Stimulated activated CD4-positive, alpha-beta T cell treated with anti-CD3 and anti-CD28 coated beads, TNF-alpha, amount 100 ng/mL, for 4 hours (primary cell): ENCODE measurements at places on chromosomes 7 and 10.

DNA sequence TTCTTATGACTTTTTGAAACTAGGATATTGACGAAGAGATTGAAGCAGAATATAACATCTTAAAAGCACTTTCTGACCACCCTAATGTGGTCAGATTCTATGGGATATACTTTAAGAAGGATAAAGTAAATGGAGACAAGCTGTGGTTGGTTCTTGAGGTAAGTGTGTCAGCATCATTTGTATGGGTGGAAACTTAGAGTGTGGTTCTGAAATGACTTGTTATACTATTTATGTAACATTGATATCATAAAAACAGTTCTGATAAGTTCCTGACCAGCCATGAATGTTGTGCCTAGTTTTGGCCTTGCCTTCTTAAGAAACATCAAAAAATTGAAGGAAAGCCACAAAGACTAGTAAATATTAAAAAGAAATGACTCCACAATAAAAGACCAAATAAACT lies 20.8 kb downstream of the MYO3A start:
- no peak for DNase-seq

DNA sequence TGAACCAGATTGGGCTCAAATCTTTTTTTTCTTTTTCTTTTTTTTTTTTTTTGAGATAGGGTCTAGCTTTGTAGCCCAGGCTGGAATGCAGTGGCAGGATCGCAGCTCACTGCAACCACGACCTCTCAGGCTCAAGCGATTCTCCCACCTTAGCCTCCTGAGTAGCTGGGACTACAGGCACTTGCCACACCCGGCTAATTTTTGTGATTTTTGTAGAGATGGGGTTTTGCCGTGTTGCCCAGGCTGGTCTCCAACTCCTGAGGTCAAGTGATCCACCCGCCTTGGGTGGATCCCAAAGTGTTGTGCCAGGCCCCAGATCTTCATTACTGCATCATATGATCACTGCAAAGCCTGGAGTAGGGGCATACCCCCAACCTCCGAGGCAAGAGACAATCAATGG lies 2.8 kb downstream of the DNAJC30 start:
- DNase-seq = no peak

DNA sequence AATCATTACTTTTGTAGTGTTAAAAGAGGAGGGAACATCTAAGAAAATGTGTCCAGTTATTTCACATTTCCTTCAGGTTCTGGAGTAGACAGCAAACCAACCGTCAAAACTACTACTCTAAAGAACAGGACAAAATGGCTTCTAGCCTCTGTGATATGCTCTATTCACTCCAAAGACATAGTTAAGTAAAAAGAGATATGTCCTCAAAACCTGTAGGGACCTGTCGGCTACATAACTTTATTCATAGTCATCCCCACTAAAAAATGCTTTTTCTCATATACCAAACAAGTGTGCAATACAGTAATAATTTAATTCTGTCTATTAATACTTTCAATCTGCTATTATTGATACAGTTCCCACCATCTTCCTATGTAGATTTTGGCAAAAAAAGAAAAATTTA lies 642.8 kb upstream of the LRRTM3 start:
- no peak for DNase-seq

DNA sequence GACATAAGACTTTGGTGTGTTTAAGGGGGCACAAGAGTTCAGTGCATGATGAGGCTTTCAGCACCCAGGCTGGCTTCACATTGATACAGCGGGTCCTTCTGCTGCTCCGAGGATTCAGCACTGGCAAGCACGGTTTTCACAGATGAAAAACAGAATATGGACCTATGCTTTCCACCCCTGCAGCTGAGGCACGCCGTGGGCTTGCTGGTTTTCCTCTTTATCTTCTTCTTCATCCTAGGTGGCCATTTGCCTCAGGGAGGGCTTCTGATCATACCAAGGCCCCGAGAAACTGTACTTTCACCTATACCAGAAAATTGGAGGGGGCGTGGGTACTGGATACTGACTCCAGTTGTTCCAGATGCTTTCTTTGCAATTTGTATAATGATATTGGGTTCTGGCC lies 277.1 kb upstream of the ZNF32 start:
- DNase-seq = no peak

- DNase-seq = no peak
Measured at GRCh38 chr10:71964098-71964742, at the start of gene CHST3. Gene CHST3, plus strand, starts transcription at chr10:71964395. Its CDS starts 41,448 bp downstream, at chr10:72005843.

- DNase-seq = no peak
Measured at GRCh38 chr7:90459888-90460287, 9.6 kb upstream of the PTTG1IP2 start.

DNA sequence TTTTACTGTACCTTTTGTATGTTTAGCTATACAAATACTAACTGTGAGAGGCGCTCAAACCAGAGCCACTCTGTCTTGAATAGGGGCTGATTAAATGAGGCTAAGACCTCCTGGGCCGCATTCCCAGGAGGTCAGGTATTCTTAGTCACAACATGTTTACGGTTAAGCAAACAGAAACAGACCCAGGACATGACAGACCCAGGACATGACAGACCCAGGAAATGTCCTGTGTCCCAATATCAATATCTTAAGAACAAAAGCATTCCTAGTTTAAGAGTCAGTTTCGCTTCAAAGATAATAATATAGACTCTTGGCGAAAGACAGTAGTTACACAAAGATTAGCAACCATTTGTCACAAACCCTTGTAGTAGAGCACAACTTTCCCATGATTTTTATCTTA lies 304.5 kb downstream of the CCSER2 start:
- no peak for DNase-seq

DNA sequence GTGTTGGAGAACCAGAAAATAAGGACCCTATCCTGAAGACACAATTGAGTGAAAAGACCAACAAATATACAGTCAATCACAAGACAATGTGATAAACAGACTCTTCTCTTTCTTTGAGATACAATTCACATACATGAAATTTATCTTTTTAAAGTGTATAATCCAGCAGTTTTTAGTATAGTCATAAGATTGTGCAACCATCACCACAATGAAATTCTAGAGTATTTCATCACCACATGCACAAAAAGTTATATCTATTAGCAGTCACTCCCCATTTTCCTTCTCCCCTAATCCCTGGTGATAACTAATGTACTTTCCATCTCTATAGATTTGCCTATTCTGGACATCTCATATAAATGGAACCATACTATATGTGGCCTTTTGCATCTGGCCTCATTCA lies 8.2 kb upstream of the SORBS1 start:
- DNase-seq = no peak

- no peak for DNase-seq
Measured at GRCh38 chr7:92769844-92770243, 66.5 kb downstream of the CDK6 start.

DNA sequence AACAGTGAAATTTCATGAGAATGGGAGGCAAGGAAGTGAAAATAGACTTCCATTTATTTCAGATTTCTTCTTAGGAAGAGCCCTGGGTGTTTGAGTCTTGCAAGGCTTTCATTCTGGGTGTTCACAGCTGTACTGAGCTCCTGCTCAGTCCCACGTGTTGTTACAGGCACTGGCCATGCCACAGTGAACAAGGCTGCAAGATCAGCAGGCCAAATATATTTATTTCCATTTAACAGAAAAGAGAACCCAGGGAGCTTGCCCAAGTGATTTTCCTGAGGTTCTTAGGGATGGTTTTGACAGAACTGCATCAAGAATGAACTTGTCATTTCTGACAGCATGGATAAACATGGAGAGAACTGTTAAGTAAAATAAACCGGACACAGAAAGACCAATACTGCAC lies 54.5 kb upstream of the CD36 start:
- DNase-seq = no peak

DNA sequence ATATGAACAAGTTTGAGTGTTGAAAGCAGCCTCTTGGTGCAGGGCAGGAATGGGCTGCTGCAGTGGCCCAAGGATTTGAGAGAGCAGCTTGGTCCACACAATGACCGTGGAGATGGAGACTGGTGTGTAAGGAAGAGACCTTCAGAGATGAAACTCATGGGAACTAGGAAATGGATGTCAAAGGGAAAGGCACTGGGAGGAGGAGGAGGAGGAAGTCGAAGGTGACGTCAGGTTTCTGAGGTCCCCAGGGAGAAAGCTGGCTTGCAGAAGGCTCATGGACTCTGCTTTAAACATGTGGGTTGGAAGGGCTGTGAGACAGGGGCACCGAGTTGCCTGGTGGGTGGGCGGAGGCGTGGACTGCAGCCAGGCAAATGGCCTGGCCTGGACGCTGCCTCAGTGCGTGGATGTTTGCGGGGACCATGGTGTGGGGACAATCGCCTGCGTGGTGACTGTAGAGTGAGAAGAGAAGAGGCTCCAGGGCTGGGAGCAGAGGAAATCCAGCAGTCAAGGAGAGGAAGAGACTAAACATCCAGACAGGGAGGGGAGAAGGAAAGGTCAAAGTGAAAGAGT lies 14.6 kb downstream of the C10orf71 start:
- no peak for DNase-seq

DNA sequence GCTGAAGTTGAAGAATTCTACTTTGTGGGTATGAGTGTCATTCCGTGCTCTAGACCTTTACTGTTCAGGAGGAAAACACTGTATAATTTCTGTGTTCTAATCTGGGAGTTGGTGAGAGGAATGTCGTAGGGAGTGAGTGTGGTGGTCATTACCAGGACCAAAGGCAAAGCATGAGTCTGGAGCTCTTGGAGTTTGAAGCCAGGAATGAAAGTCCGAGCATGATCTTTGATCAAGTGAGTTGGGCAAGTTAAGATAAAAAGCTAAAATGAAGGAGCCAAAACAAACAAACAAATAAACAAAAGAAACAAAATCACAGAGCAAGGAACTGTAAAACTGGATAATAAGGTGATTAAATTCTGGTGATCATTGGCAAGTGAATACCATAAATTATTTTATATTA lies 161.4 kb downstream of the AGMO start:
- DNase-seq = no peak

DNA sequence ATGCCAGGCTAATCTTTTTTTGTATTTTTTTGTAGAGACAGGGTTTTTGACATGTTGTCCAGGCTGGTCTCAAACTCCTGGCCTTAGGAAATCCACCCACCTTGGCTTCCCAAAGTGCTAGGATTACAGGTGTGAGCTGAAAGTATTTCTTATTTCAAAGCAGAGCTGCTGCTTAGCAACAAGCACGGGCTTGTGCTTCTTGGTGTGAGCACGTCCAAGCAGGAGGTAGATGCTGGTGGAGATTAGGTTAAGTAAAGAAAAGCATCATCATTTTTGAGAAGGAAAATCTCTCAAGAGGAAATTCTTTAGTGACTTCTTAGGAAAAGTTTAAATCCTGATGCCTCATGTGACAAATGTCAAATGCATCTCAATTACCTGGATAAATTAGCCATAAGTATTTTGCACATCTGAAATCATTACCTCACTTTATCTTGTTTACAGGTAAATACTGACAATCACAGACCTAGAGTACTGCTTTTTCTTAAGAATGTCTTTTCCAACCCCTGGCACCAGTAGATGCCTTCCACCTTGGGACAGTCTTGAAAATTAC lies 431.8 kb upstream of the FZD8 start:
- no peak for DNase-seq

DNA sequence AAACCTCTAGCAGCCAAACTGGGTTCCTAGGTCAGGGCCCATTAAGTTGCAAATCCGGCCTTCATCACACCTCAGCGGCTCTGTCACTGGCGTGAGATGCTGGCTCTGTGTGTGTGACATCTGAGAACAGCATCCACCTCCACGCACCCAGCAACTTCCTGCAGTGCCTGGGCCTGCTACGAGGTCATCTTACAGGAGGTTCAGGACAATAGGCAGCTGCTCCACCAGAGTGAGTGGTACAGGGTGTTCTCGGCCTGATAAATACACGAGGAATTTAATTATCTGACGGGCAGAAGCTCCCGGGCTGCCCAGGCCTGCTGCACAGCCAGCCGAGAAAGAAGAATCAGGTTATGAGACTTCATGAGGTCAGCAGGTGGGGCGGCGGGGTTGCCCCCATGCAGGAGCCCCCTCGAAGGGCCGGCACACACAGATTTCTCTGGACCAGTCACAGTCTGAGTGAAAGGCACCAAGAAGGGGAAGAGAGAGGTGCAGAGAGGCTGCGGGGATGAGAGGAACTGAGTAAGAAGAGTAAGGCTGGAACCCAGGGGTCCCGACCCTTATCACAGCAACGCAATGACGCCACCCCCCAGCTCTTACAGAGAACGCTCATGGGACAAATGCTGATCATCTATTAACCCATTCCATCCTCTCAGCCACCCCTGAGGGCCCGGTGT lies 49.3 kb downstream of the CALML3 start:
- DNase-seq = no peak

DNA sequence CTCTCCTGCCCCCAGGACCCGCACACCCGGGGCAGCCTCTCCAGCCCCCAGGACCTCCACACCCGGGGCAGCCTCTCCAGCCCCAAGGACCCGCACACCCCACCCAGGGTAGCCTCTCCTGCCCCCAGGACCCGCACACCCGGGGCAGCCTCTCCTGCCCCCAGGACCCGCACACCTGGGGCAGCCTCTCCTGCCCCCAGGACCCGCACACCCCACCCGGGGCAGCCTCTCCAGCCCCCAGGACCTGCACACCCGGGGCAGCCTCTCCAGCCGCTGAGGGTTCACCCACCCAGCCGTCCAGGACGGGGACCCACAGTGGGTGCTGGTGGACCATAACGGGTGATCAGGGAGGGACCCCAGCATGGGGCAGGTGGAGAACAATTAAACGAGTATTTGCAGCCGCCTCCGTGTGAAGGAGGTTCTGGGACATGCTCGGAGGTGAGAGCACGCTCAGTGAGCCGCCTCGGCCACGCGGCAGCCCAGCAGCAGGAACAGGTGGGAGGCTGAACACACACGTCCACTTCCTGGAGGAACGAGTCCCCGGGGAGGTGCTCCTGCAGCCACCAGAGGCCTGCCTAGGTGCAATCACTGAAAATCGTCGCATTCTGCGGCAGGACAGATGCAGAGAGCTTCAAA lies 107.9 kb downstream of the PDGFA start:
- DNase-seq = no peak

DNA sequence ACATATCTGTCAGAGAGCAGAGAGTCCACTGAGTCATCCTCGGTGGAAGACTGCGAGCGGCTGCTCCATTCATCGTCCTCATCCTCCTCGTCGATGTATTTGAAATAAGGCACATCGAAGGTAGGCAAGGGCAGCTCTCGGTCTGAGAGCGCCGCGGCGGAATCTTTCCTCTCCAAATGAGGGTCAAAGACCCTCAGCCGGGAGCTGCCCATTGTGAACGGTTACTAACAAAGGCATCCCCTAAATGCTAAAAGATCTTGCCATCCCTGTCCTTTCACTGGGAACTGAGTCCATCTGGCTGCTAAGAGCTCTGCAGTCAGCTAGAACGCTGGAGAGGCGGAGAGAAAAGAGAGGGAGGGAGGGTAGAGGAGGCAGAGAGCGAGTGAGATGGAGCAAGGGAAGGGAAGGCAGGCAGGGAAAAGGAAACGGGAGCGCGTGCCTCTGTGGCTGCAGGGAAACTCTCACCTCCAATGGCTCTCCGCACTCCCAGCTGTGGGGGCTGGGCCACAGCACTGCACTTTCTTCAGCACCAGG lies 163.4 kb downstream of the RAPGEF5 start:
- no peak for DNase-seq
